ENCODE measurements at places on chromosomes 5 and 9.

DNA sequence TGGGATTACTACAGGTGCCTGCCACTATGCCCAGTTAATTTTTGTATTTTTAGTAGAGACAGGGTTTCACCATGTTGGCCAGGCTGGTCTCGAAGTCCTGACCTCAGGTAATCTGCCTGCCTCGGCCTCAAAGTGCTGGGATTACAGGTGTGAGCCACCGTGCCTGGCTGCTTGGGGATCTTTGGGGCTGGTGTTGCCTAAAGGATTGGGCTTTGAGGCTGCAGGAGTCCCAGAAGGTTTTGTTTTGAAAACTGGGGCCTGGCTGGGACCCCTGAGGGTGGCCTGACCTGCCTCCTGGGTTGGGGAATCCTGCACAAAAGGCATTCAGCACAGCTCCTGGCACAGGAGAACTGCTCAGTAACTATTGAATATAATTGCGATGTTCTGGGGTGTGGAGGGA is 25.1 kb upstream of the SHB start:
- DNase-seq, result no peak

DNA sequence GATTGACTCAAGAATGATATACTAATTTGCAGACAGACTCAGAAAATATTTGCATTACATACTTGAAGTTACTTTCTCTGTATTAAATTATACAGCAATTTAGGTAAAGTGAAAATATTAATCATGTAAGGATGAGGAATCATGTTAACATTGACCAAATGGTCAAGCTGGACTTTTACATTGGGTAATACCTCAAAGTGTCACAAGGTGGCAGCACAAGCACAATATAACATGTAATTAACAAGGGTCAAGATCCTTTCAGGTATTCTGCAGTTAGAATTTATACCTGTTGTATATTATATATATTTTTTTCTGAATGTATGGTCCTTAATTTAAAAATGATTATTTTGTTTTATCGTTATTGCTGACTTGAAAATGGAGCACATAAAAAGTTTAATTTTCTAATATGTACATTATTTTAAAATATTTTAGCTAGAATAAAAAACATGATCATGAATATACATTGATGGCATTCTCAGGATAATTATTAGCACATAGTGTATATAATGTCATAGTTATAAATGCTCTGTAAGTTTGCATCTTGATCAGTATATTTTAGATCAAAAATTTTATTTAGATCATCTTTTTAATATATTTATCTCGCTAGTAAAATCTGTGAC is 8.6 kb downstream of the HAPLN1 start:
- peak; percentile 75 for DNase-seq

DNA sequence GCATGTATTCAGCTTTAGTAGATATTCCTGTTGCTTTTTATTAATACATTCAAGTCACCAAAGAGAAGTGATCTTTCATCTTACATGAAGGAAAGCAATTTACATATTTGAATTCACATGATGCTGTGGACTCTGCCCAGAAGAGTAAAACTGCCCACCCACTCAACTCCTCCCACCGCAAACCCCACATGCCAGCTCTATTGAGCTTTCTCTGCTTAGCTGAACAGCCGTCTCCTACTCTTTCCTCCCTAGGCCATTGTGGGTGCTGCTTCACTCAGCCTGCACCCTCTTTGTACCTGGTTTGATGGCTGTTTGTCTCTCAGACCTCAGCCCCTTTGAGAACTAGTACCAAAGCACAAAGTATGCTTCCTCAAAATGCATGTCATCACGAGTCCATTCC is 48.4 kb upstream of the MAP3K1 start:
- no peak for DNase-seq

- no peak for DNase-seq
These were observed 20.0 kb upstream of the FAM120AOS start for GRCh38 chr9:93473411-93473810.

GRCh38 chr9:33234511-33235467 is 5.2 kb upstream of the SPINK4 start:
- DNase-seq, result peak; percentile 7

GRCh38 chr5:178189433-178189832 is 2.3 kb upstream of the GMCL2 start:
- DNase-seq, result no peak
